ENCODE measurements at places on chromosomes 12 and 14.
A peak's percentile ranks its signal among the peaks of the same experiment; 100 is the strongest.

- DNase-seq, result no peak
These were observed 884 bp upstream of the TMEM132C start for GRCh38 chr12:128266086-128266485.

- no peak for DNase-seq
These were observed 93.1 kb downstream of the DICER1 start for GRCh38 chr14:95064256-95064655.

GRCh38 chr12:54003625-54004024 lies 3.7 kb downstream of the HOXC9 start:
- DNase-seq, result no peak

GRCh38 chr12:93601591-93601990 lies 29.1 kb downstream of the SOCS2 start:
- no peak for DNase-seq

- no peak for DNase-seq
These were observed 85.1 kb upstream of the AMIGO2 start for GRCh38 chr12:47164724-47165439.

GRCh38 chr12:130714591-130715149 lies 1.4 kb downstream of the RIMBP2 start:
- no peak for DNase-seq

GRCh38 chr12:128259556-128260070 lies 7.4 kb upstream of the TMEM132C start:
- DNase-seq, result peak; percentile 15

DNA sequence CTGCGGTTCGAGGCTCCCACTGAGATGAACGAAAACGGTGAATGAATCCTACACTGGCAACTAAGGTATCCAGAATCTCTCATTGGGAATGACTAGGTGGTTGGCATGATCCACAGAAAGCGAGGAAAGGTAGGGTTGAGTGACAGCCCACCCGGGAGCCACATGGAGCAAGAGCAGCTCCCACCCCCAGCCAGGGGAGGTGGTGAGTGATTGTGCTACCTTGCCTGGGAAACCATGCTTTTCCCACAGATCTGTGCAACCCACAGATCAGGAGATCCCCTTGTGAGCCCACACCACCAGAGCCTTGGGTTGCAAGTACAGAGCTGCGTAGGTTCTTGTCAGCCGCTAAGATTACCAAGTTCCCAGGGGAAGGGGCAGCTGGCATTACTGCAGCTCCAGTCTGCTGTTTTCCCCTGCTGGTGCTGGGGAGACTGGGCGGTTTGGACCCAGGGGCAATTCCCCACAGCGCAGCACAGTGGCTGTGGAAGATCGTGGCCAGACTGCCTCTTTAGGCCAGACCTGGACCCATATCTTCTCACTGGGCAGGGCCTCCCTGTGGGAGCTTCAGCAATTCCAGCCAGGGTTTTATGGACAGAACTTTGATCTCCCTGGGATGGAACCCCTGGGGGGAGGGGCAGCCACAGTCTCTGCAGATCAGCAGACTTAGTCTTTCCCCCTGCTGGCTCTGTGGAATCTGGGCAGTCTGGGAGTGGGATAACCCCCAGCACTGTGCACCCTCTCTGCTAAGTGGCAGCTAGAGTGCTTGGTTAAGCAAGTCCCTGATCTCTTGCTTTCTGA lies 44.6 kb upstream of the PPP4R3A start:
- no peak for DNase-seq

GRCh38 chr12:57521525-57522010 lies 1.1 kb upstream of the MBD6 start:
- no peak for DNase-seq

GRCh38 chr12:93782853-93783252 lies 105.7 kb downstream of the CRADD start:
- no peak for DNase-seq

DNA sequence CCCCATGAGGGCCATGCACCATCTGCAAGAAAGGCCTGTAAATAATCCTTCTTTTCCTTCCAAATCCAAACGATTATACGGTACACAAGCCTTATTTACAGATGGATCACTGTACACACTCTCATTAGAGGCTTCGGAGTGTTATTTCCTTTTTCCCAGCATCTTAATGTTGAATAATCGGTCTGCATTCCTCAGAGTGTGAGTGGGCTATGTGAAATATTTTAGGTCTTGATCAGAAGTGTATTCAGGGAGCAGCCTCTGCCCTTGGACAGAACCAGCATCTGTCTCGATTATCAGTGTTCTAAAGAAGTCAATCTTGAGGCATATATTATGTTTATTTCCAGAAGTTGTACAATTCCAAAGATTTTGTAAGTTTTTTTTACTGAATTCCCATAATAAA lies 340.6 kb downstream of the SEC23A start:
- no peak for DNase-seq

DNA sequence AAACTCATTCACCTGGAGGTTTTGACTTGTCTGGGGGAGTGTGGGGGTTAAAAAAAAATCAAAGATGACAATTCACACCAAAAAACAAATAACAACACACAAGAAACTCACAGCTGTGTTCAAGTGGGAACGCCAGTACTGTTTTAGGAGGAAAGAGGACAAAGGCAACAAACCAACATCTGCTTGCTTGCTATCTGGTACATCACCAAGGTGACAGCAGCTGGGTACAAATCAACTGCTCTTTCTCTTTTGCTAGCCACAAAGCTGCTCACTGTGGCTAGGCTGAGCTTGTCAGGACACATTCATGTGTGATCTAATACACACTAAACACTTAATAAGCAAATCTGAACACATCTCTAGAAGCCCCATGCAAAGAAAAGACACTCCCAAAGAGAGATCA lies 128.0 kb upstream of the RAP1B start:
- peak; percentile 22 for DNase-seq

DNA sequence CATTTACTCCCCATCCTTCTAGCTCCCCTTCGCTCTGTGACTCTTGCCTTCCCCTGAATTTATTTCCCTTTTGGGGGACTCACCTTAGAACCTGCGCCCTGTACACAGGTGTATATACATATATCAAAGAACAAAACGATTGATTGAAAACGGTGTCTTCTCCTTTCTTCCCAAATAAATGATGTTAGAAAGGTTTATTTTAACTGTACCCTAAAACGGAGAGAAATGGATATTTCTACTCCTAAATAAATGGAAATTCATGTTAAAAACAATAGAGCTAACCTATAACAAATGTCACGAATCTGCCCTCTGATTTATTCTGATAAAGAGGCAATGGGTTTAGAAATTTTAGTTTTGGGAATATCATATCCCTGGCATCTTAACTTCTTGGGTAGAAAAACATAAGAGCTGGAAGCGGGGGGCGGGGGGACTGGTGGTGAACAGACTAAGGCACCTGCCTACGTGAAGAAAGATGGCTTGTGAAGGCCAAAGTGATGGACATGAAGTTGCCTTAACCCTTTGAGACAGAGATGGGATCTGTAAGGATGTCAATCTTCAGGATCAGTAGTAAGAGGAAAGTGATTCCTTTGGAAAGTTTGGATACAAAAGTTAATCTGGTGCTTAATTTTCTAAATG lies 8.8 kb upstream of the LHX5 start:
- DNase-seq, result no peak

DNA sequence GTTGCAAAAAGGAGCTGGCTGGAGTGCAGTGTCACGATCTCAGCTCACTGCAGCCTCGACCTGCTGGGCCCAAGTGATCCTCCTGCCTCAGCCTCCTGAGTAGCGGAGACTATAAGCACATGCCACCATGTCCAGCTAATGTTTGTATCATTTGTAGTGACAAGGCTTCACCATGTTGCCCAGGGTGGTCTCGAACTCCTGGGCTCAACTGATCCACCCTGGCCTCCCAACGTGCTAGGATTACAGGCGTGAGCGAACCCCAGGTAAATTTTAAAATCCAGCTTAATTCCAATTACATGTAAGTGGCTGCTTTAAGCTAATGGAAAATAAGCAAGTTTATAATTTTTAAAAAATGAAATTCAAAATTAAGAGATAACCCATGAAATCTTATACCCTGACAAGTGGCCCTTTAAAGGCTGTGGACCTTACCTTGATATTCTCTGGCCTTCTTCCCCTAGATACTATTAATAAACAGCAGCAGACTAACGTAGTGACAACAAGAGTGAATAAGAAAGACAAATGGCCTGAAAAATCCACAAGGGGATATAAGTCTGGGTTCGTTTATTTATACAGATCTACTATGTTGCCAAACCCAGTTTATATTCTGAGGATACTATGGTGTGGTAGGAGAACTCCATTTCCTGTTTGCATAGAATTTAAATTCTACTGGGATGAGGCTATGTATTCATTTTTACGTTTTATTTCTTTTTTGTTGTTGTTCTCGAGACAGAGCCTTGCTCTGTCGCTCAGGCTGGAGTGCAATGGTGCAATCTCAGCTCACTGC lies 25.6 kb upstream of the SLC2A3 start:
- no peak for DNase-seq

DNA sequence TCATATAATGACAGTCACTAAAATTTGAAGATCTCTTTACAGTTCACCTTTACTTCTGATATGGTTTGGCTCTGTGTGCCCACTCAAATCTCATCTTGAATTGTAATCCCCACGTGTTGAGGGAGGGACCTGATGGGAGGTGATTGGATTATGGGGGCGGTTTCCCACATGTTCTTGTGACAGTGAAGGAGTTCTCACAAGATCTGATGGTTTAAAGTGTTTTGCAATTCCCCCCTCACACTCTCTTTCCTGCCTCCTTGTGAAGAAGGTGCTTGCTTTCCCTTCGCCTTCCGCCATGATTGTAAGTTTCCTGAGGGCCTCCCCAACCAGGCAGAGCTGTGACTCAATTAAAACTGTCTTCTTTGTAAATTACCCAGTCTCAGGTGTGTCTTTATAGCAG lies 27.3 kb upstream of the CD9 start:
- no peak for DNase-seq

DNA sequence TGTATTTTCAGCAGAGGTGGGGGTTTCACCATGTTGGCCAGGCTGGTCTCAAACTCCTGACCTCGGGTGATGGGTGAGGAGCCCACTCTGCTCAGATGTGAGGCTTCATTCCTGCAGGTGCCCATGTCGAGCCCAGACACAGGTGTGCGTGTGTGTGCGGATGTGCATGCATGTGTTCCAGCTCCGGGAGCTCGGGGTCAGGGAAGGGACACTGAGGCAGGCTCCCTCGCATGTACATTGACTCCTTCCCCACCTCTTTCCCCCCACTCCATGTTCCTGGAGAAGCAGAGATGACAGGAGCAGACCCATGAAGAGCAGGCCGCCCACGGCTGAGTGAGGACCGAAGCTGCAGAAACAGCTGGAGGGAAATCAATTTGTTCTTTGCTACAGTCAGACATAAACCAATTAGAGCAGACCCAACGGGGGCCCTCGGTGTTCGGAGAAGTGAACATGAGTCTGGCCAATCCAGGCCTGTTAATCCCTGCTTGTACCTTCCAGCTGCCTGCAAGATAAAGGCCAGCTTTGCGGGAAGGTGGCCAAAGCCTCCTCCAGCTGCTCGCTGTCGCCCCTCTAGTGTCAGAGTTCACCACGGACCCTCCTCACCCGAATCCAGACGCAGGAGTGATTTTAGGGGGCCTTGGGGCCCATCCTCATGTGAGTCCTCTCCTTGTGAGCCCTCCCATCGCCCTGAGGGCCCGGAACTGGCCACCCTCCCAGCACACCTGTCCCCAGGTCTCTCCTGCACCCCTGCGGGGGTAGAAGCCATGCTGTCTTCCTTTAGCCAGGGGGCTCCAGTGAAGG lies 321.0 kb upstream of the RTL1 start:
- no peak for DNase-seq

GRCh38 chr12:53746592-53747092 lies 5.1 kb downstream of the CISTR start:
- DNase-seq, result peak; percentile 90

DNA sequence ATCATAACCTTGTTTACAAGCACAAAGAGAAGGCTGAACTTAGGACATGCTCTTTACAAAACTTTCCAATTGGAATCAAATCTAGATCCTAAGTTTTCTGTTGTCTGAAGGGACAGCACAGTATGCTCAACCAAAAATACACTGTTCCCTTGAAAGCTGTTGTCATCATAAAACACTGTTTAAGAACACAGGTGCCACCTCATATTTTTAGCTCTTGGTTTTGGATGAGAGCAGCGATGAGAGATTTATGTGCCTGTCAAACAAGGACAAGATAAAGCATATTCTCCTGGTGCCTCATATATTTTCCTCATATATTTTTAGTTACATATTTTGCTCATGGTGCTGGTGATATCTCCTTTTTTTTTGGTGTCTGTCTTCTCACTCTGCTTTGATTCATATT lies 788.4 kb downstream of the AACS start:
- no peak for DNase-seq

DNA sequence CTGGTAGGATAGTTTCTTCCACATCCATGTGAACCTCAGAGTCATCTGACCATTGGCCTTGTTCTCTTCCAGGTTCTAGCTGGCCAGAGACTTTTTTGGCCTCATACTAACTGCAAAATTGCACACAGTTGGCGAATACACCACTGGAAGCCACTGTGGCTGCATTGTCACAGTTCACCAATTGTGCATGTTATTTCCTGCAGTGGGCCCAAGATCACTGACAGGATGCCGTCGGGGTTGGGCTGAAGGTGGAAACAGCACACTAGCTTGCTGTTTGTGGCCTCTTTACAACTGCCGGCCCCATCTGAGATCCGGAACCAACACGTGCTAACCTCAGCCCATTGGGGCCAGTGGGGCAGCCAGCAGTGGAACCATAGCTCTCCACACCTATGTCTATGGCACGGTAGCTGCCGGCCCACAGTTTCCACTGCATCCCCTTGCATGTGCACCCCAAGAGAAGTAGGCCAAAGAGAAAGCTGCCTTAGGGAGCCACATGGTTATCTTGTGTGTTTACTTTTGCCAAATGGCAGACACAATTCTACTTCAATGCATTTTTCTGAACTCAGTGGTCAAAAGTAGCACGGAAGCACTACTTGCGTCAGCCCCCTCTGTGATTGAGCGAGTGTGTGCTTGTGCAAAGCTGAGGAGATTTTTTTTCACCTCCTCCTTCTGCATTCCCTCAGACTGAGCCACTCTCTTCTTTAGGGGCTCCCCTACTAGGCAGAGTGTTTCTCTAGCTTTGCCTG lies 464.0 kb downstream of the RAD51B start:
- peak; percentile 87 for DNase-seq

DNA sequence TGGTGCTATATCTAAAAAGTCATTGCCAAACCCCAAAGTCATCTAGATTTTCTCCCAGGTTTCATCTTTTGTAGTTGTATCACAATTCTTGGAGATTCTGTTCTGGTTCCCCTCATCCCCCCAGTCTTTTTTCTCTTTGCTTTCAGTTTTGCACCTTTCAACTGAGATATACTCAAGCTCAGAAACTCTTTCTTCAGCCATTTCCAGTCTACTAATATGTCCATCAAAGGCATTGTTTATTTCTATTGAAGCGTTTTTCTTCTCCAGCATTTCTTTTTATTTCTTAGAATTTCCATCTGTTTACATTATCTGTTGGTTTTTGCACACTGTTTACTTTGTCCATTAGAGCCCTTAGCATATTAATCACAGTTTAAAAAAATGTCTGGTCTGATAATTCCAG lies 179.5 kb downstream of the NUBPL start:
- DNase-seq, result no peak

- no peak for DNase-seq
These were observed 38.7 kb upstream of the NOVA1 start for GRCh38 chr14:26636561-26636960.

DNA sequence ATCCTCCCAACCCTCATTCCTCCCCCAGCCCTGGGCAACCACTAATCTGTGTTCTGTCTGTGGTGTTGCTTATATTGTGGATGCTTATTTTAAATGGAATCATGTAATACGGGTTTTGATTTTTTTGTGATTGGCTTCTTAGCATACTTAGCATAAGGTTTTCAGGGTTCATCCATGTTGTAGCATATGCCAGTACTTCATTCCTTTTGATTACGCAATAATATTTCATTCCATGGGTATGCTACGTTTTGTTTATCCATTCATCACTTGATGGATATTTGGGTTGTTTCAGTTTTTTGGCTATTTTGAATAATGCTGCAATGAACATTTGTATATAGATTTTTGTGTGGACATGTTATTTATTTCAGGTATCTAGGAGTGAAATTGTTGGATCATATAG lies 82.9 kb downstream of the TSPAN9 start:
- DNase-seq, result no peak

Data from B cell (primary cell).